Stimulated activated CD4-positive, alpha-beta T cell treated with anti-CD3 and anti-CD28 coated beads, Interleukin-4, amount 100 ng/mL, for 4 hours (primary cell): ENCODE measurements at places on chromosomes 11 and 22.

GRCh38 chr11:10933455-10934292 is 75.8 kb upstream of the ZBED5 start:
- DNase-seq, result peak; percentile 77

- DNase-seq, result no peak
Observed at GRCh38 chr11:1077417-1078119, 2.9 kb downstream of the MUC2 start.

DNA sequence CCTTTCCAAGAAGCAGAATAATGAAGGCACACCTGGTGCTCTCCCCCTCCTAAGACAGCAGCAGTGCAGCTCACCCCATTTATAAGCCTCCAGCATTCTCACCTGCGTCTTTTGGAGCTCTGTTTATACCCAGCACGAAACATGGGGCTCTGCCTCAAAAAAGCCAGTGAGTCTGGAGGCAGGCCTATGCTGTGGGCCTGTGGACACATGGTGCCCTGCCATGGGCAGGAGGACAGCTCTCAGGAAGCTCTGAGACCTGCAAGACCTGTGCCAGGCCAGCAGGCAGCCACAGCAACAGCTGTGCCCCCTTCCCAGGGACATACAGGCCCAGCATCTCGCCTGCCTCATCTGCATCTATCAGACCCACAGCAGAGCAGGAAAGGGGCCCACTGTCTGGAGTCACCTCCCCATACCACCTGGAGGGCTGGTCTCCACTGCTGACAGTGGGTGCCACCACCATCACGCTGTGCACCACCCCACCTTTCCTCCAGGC is 64.2 kb downstream of the DGCR2 start:
- no peak for DNase-seq

GRCh38 chr11:130894322-130895025 is 21.8 kb downstream of the SNX19 start:
- peak; percentile 60 for DNase-seq

GRCh38 chr11:17594686-17595192 is 47.7 kb downstream of the OTOG start:
- DNase-seq, result no peak

DNA sequence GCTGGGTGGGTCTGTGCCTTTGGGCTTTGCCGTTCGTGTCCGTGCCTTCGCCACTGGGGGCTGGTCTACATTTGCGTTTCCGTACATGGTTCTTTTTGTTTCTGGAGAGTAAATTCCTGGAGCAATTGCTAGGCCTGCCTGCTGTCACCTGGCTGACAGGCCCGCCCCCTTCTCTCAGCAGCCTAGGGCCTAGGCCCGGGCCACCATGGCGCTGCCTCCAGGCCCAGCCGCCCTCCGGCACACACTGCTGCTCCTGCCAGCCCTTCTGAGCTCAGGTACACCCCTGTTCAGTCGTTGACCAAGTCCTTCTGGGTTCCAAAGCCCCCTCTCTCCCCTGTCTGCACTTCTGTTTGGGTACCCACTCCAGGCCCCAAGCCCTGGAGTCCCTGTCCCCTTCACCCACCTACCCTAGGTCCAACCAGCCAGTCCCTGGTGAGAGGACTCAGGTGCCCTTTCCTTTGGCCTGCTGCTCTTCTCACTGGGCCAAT is 649 bp downstream of the TMEM25 start:
- no peak for DNase-seq

GRCh38 chr11:131745405-131745804 is 375.0 kb downstream of the NTM start:
- no peak for DNase-seq

- DNase-seq, result no peak
Observed at GRCh38 chr22:20583471-20583922, 76.1 kb downstream of the MED15 start.

GRCh38 chr11:135075740-135076139 is 663.7 kb upstream of the B3GAT1 start:
- peak; percentile 15 for DNase-seq

- DNase-seq, result no peak
Observed at GRCh38 chr11:111911563-111912401, at the start of gene CRYAB. CRYAB (minus strand) TSS chr11:111911770; CDS start chr11:111911724, 46 bp downstream.

DNA sequence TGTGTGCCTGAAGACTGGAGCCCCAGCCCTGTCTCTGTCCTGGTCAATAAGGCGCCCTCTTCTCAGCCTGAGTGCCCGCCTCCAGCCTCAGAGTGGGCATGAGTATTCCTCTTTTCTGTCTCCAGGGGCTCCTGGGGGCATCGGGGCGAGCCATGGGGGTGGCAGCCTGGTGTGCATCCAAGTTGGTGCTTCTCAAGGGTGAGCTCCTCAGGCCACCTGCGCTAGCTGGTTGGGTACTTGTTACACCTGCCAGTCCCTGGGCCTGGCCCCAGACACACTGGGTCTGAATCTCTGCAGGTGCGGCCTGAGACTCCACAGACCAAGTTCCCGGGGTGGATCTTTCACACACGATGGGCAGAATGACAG is 168.6 kb upstream of the B3GAT1 start:
- DNase-seq, result no peak

GRCh38 chr22:35440129-35440528 is 40.2 kb downstream of the MCM5 start:
- no peak for DNase-seq

DNA sequence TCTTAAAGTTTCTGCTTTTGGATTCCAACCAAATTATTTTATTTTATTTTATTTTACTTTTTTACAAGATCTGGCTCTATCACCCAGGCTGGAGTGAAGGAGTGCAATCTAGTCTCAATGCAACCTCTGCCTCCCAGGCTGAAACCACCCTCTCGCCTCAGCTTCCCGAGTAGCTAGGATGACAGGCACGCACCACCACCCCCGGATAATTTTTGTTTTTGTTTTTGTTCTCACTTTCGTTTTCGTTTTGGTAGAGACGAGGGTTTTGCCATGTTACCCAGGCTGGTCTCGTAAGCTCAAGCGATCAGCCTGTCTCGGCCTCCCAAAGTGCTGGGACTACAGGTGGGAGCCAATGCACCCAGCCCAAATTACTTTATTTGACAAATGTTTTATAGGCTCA is 219.8 kb downstream of the ETS1 start:
- peak; percentile 39 for DNase-seq

DNA sequence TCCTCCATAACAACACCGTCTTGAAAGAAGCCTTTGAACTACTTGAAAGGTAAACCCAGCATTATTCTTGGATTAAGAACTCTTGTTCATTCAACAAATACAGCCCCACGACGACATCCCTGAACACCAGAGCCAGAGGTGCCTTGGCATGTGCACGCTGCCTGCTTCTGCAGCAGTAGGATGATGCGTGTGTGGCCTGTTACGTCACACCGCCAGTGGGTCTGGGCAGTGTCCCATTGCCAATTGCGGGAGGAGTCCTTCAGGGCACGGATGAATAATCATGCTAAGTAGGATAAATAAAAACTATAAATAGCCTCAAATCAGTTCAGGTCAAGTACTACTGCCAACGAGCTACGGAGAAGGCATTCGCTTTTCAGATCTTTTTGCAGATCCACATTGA is 380.5 kb downstream of the SHANK2 start:
- no peak for DNase-seq

- no peak for DNase-seq
Observed at GRCh38 chr22:45877036-45877380, 100.0 kb downstream of the WNT7B start.

DNA sequence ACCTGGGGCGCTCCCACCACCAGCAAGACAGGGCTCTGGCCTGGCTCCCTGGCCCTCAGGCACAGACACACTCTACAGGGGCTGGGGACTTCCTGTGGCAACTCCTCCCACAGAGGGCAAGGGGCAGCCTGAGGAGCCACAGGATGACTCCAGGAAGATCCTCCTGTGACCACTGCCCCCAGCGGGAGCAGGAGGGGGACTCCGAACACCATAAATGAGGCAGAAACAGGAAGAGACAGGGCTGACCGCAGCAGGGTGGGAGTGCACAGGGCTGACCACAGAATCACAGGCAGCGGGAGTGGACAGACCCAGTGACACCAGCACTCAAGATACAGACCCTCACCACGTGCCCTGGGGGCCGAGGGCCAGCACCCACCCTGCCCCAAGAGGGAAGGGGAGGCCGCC is 10.8 kb downstream of the ARAP1 start:
- DNase-seq, result no peak

- no peak for DNase-seq
Observed at GRCh38 chr11:92123540-92123939, 101.1 kb upstream of the FAT3 start.

- DNase-seq, result no peak
Observed at GRCh38 chr11:9274499-9275258, 9.5 kb upstream of the DENND5A start.

GRCh38 chr22:38943882-38944281 is 13.5 kb upstream of the APOBEC3A start:
- DNase-seq, result no peak

GRCh38 chr11:77410076-77410827 is 63.6 kb downstream of the PAK1 start:
- no peak for DNase-seq

- peak; percentile 72 for DNase-seq
Observed at GRCh38 chr22:43142880-43143562, at the start of gene MCAT. MCAT (minus strand) TSS chr22:43143398; CDS start chr22:43143348, 50 bp downstream.

- DNase-seq, result no peak
Observed at GRCh38 chr11:119332111-119332765, 2.1 kb upstream of the RNF26 start.

DNA sequence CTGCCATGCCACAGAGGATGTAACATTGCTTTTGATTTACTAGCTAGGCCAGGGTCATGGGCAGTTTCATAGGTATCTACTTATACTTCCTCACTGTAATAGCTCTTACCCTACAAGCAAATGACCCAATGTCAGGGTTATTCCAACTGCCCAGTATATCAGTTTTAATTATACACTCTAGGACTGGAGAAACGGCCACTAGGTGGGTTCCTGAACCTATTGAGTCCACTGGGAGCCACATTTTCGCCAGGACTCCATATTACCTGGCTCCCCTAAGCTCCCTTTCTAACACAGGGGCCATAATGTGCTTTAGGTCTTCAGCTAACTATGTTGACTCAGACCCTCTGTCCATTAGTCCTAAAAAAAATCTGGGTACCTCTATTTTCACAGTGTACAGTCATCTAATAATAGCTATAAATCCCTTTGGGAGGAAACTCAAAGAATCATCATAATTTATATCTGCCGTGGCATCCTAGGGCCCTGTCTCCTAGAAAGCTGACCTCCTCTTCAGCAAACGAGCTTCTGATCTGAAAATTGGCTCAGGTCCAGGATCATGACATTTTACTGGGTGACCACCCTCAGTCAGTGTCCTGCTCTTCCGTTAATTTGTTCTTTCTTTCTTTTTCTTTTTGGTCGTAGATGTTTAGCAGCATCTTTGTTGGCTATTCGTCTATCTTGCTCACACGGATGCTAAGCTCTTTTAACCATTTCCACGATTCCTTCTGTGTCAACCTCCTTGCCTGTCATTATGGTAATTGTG is 244.3 kb downstream of the FAM76B start:
- no peak for DNase-seq

GRCh38 chr22:19377565-19378343 is 53.8 kb downstream of the HIRA start:
- DNase-seq, result no peak

- no peak for DNase-seq
Observed at GRCh38 chr22:29914991-29915533, 32.1 kb downstream of the MTMR3 start.

GRCh38 chr22:23266780-23267179 is 86.5 kb downstream of the BCR start:
- DNase-seq, result no peak

DNA sequence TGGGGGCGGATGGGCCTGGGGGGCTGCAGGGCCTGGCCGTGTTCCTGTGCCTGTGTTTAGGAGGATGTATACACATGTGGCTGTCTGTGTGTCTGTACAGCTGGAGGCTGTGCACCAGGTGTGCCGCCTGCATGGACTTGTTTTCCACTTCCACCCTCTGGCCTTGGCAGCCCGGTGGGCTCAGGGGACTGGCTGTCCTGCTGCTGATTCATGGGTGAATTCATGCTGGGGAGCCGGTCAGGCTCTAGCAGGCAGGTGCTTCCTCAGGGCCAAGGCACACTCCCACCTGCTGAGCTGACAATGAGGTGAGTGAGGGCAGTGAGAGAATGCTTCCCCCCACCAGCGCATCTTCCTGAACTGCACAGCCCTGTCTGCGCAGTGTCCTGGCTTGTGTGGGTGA is 88.4 kb downstream of the CCDC81 start:
- no peak for DNase-seq

DNA sequence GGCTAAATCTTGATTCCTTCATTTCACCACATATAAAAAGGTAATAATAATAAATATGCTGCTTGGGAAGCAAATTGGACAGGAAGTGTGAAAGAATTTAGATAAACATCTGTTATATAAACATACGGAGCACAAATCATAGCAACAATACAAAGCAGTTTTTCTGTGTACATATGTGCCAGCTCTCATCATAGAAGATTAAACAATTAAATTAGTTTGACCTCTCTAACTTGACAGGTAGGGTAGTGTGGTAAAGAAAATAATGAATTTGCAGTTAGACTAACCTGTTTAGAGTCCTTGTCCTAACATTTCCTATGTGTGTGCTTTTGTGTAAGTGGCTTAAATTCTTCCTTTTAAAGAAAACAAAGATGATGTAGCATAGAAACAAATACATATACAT is 995.7 kb upstream of the TENM4 start:
- DNase-seq, result no peak

DNA sequence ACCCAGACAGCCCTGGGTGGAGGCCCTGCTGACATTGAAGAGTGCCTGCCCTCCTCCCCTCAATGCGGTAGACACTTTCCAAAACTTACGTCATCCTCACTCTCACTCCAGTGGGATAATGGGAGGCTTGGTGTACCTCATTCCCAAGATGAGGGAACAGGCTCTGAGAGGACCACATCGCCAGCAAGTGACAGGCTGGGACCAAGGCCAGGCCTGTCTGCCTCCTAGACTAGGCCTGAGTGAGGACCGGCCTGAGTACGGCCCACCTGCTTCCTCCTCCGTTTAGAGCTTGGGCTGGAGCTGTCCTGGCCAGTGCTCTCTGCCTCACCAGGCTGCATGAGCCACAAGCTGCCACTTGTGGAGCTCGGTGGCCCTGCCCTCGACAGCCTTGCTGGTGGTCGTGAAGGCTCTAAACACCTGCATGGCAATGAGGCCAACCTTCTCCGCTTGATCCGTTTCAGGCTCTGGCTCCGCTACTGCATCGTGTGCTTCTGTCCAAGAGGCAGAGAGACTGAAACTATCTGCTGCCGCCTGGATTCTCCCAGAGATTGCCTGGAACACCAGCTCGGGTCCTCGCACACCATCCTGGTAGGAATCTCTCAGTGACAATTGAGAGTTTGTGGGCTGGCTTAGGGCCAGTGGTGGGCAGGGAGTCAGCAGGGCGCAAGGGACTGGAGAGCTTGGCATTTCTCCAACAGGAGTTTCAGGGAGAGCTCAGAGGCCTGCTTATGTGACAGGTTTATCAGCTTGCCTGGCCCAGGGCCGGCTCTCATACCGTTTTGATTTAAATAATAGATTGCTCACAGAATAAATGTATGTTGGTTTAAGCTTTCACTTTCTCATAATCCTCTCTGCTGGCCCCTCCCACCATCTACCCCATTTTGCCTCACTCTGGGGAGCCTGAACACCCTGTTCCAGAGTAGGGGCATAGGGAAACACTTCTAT is 9.4 kb downstream of the LRRC75B start:
- no peak for DNase-seq

- DNase-seq, result no peak
Observed at GRCh38 chr11:93221539-93221938, 23.7 kb upstream of the SLC36A4 start.

GRCh38 chr11:8234425-8234821 is 29.3 kb downstream of the LMO1 start:
- no peak for DNase-seq
